NCI-H2081 treated with DMSO at 0.1 percent for 48 hours (cell line): ENCODE measurements at places on chromosomes 6 and 20.
A peak's percentile ranks its signal among the peaks of the same experiment; 100 is the strongest.

GRCh38 chr6:31827286-31828079 is at the start of gene HSPA1B:
Gene HSPA1B, plus strand, starts transcription at chr6:31827738. Its CDS starts 213 bp downstream, at chr6:31827951.
- peak; percentile 99 for DNase-seq

DNA sequence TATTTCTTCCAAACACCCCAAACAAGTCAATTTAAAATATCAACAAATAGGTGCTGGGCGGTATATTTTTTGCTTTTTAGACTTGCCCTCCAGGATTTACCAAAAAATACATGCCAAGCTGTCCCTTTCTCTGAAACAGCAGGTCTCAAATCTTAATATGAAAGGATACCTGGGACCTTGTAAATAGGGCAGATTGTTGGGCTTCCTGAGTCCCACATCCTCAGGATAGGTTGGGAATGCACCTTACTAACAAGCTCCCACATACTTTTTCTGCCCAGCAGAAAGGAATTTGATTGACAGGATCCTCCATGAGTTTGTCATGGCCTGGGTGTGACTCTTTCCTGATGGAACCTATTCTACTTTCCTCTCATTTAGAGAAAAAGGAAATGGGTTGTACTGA is 4.9 kb upstream of the SLC24A3 start:
- DNase-seq = no peak

DNA sequence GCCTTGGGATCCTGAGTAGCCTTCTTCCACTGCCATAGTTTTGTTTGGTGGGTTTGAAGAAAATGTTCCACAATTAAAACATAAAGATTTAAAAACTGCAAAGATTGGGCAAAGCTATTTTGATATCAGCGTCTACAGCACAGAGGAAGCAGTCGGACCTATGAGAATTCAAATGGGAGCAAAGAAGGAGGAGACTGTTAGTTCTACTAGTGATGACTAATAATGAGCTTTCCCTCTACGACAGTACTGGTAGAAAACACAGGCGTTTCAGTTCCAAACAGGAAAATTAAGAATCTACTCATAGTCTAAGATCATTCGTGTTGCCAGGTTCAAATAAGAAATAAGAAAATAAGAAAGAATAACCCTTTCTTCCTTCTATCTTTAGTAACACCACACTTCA is 121.2 kb downstream of the INSM1 start:
- no peak for DNase-seq

- DNase-seq = no peak
Measured at GRCh38 chr6:143198312-143198711, 137.6 kb downstream of the AIG1 start.

- no peak for DNase-seq
Measured at GRCh38 chr6:107491138-107491609, 1.3 kb downstream of the SOBP start.
